T1000 (cell line): ENCODE measurements at places on chromosomes 11 and 22.

DNA sequence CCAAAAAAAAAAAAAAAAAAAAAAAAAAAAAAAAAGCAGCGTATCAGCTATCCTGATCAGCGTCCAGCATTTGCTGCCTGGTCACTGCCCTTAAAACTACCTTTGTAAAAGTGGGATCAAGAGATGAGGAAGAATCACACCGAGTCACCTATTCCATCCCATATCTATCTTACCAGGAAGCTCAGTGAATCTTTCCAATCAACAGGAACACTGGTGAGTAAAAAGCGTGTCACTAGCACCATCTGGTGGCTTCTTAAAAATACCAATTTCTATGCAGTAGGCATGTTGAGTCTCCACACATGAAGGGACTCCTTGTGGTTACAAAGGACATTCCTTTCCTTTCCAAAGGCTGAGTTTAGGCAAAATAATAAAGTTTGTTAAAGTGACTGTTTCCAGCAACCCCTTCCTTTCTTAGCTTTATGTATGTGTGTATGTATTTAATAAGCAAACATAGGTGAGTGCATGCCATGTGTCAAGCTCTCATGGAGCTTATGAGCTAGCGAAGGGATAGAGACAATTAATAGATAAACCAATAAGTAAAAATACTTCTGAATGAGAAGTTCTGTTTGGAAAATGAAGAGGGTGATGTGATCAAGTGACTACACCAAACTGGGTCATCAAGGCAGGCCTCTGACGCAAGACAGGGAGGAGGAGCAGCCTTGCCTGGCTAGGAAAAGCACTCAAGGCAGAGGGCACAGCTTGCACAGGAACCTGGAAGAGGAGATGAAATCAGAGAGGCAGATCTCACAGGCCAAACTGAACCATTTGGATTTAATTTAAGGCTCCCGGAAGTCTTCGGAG is 13.9 kb upstream of the TP53AIP1 start:
- no peak for DNase-seq

DNA sequence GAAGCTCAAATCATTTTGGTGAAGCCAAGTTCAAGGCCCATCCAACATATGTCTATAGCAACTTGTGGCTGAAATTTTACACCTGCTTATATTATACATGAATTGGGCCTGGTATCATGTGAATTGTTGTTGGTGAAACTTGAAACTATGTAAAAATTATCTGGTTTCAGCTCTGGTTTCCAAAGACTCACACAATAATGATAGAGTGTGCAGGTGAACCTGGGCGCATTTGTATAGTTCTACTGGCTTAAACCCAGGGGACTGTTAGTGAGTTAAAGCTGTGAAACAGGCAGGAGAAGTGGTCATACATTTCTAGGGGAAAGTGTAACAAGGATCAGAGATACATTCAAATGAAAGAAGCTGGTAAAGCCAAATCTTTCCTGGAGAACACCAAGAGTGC is 627.3 kb downstream of the METTL15 start:
- DNase-seq: no peak

GRCh38 chr22:43094551-43094950 is 5.4 kb upstream of the TTLL1 start:
- DNase-seq: no peak

- DNase-seq: no peak
Observed at GRCh38 chr11:115505175-115505574, 960 bp upstream of the CADM1 start.

GRCh38 chr11:35101223-35101622 is 37.7 kb upstream of the CD44 start:
- DNase-seq: no peak

- DNase-seq: no peak
Observed at GRCh38 chr22:41620589-41621098, at the start of gene DESI1. TSS of gene DESI1 (minus strand) at chr22:41621043. CDS start at chr22:41620839, 204 bp downstream.

- DNase-seq: no peak
Observed at GRCh38 chr11:61516191-61516590, 7.6 kb downstream of the LRRC10B start.

GRCh38 chr11:78223320-78223954 is 34.7 kb downstream of the USP35 start:
- DNase-seq: no peak

GRCh38 chr11:79609511-79609910 is 168.7 kb upstream of the TENM4 start:
- no peak for DNase-seq

GRCh38 chr11:68016161-68016903 is 6.2 kb downstream of the ALDH3B1 start:
- no peak for DNase-seq

DNA sequence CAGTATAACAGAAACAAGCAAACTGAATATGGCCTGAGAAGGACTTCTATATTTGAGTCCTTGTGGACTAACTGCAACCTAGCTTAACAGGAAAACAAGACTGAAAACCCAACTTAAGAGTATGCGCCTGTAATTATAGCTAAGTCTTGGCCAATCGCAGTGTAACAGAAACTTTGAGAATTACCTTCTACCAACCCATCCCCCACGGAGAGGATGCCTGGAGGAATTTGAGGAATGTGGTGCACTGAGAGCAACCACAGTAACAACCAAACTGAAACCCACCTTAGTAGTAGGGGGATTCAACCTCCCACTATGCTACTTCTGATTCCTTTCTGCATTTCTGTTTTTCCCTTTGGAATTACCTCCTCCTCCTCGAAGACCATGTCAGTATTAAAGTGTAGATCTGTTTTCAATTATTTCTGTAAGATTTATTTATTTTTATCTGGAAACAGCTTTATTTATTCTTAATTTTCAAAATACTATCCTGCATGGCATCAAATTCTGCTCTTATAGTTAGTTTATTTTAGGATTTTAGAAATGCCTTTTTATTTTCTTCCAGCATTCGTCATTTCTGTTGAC is 393.6 kb downstream of the KCNA4 start:
- no peak for DNase-seq

- DNase-seq: no peak
Observed at GRCh38 chr11:32902089-32902665, 9.6 kb downstream of the QSER1 start.

- DNase-seq: no peak
Observed at GRCh38 chr11:96292291-96293010, 50.5 kb downstream of the MAML2 start.
